ENCODE measurements at places on chromosomes 11 and 22.

DNA sequence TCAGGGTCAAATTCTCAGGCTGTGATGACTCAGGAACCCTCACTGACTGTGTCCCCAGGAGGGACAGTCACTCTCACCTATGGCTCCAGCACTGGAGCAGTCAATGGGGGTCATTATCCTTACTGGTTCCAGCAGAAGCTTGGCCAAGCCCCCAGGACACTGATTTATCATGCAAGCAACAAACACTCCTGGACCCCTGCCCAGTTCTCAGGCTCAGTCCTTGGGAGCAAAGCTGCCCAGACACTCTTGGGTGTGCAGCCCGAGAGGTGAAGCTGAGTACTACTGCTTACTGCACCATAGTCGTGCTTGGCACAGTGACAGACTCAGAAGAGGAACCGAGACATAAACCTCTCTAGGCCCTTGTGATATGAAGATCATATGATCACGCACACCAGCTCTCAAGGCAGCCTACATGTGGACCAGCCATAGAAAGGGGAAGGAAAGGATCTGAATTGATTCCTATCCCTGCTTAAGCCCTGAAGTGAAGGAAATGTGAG is 58.2 kb downstream of the ZNF280B start:
- DNase-seq = no peak

GRCh38 chr11:110878513-110878912 is 166.3 kb upstream of the ARHGAP20 start:
- no peak for DNase-seq

DNA sequence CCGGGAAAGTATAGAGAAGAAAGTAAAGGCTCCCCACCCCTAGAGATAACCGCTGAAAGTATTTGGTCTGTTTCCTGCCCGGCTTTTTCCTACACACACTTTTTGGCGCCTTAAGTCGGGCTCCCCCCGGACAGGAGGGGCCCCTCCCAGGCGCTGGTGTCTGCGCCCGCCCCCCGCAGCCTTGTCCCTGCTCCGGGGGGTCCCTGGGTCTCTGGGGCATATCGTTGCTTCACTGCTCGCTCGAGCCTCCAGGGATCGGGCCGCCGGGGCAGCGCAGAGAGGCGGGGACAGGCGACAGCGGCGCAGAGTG is 928 bp upstream of the CRACR2B start:
- no peak for DNase-seq

- peak; percentile 60 for DNase-seq
Measured at GRCh38 chr11:95231881-95232605, 1.0 kb upstream of the SESN3 start.

DNA sequence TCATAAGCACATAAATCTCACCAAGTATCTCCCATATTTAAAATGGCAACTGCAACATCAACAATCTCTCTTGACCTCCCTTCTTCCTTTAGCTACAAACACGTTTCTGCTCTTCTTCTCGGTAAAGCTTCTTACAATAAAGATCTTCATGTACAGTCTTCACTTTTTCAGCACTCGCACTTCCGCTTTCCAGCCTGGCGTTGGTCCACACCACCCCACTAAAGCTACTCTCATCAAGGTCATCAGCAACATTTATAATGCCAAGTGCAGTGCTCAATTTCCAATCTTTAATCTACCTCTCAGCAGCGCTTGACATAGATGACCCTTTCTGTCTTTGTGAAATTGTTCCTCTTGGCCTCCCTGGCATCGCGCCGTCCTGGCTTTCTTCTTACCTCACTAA is 33.6 kb downstream of the NTM start:
- DNase-seq = no peak

- no peak for DNase-seq
Measured at GRCh38 chr11:9525116-9525515, 48.4 kb upstream of the WEE1 start.

- no peak for DNase-seq
Measured at GRCh38 chr11:71298016-71298550, 45.7 kb upstream of the SHANK2 start.

DNA sequence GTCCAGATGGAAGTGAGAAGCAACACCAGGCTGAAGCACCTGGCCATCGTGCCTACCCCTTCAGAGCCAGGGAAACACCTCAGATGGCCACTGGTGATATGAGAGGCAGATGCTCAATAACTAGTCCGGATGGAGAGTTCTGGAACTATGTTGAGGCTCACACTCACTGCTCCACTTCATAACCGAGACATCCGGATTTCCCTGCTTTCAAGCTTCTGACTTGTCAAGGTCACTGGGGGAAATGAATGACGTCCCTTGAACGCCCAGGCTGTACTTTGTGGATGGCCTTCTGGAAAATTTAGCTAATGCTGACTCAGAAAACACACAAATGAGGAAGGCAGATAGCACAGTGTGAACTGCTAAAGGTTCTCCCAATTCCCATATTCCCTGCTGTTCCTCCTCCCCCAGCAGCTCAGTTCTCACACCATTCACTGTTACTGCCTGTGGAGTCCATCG is at the start of gene LYVE1:
TSS of gene LYVE1 (minus strand) at position 180 of the 456 bp plus-strand sequence. CDS start at position 47, 133 bp downstream.
- DNase-seq = no peak

- DNase-seq = no peak
Measured at GRCh38 chr11:68523743-68524142, 63.2 kb downstream of the PPP6R3 start.

DNA sequence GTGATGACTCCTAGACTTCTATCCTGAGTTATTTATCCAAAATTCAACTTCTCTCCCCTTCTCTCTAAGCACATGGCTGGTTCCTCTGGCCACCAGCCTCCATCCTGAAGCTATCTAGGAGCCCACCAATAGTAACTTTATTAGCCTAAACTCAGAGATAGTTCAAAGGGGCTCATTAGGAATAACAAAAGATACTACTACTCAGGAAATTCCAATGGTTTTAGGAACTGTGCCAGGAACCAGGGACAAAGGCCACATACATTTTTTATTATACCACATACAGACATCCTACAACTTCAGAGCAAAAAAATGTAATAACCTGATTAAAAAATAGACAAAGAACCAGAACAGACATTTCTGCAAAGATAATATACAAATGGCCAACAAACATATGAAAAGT is 27.9 kb downstream of the SLC25A17 start:
- DNase-seq = no peak

- no peak for DNase-seq
Measured at GRCh38 chr11:47356998-47357329, 4.5 kb upstream of the MYBPC3 start.

GRCh38 chr11:1781593-1781975 is 17.9 kb upstream of the CTSD start:
- no peak for DNase-seq

DNA sequence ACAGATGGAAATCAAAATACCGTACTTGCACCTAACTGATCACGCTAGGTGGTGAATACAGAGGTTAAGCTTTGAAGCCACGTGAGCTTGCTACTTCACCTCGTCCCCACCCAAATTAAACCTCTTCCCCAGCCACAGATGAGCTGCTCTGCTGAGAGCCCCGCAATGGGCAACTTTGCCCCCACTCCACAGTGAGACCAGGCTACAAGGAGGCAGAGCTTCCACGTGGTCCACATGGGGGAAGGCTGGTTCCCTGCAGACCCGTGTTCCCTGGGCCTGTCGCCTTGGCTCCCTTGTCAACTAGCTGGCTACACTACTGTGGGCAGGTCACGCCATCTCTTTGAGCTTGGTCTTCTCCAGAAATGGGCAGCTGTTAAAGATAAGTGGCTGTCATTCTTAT is 10.9 kb downstream of the CD5 start:
- DNase-seq = no peak

DNA sequence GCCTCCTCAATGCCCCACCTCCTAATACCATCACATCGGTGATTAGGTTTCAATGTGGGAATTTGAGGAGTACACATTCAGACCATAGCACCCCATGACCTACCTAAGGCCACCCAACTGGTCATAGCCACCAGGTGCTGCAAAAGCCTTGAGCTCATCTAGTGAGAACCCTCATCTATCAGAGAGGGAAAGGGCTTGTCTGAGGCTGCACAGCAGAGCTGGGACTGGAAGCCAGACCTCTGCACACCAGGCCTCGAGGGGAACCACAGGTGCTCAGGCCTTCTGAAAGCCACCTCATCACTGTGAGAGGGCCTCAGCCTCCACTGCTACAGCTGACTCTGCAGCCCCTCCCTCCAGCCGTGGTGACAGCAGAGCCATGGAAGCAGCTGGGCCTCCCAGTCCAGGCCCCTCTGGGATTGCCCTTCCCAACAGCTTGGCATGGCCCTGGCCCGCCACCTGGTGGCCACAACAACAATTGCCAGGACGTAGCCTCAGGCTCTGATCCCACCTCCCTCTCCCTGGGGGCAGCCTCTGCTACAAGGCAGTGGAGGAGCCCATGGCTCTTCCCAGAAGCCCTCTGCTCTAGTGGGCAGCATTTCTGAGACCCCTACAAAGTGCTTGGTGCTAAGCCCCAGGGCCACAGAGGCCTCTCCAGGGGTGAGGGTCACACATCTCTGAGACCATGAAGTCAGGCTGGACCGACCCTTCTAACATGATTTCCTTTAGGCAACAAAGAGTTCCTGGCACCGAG is 41.0 kb upstream of the PRDM11 start:
- peak; percentile 57 for DNase-seq

GRCh38 chr11:118234833-118235232 is 10.0 kb upstream of the JAML start:
- no peak for DNase-seq

GRCh38 chr11:12864316-12865156 is 144.6 kb upstream of the RASSF10 start:
- no peak for DNase-seq

- no peak for DNase-seq
Measured at GRCh38 chr11:73047773-73048371, 94.2 kb downstream of the FCHSD2 start.

DNA sequence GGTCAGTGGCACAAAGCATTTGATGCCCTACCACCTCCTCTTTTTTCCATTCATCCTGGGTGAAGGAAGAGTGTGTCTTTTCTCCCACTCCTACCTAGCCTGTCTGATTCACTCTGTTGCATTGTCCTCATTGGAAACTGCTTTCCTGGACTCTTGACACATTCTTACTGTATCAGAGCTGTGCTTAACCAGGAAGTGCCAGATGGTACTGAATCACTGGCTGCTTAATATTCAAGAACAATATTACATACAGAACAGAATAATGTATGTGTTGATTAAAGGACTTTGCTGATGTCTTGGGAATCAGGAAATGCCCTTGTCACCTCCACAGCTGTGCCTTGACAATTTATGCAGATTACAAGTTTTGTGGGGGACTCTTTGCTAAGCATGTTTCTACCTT is 44.4 kb downstream of the SVIP start:
- no peak for DNase-seq

DNA sequence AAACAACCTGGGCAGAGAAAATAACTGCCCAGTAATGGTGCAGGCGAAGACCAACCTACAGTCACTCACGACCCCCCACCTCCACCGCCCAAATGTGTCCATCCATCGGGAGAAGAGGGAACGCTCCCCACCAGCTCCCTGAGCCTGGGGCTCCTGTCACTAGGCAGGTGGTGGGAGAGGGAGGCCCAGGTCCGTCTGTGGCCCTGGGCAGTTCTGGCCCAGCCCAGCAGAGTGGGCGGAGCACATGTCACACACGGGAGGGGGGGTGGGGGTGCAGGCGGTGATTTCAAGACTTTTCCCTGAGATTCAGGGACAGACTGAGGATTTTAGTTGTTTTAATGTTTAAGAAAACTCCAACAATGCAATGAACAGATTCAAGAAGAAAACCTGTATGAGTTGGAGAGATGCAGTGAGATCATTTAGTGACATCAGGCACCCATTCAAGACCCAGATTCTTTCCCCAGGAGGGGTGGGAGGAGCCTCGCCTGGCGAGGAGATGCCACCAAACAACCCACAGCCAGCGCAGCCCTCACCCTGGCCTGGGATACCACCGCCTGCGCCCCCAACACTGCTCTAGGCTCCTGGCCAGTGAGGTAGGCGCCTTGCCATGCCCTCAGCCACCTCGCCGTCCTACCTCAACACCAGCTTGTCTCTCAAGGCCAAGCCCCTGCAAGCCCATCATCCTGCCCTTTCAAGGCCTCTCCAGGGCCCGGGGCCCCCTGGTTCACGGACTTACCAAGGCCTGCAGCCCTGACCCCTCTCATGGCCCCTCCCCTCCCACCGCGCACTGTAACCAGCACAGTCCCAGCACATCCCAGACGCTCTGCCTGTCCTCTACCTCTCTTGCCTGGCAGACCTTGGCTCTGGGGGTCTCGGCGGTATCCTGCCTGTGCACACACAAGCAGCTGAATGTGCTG is 36.8 kb downstream of the TBX1 start:
- no peak for DNase-seq

- no peak for DNase-seq
Measured at GRCh38 chr11:47130543-47130942, 46.1 kb downstream of the ARFGAP2 start.
